Non-pigmented ciliary epithelial cell (primary cell): ENCODE measurements at places on chromosomes 5 and 9.

- no peak for DNase-seq
Observed at GRCh38 chr9:37531699-37532098, 44.5 kb downstream of the FBXO10 start.

DNA sequence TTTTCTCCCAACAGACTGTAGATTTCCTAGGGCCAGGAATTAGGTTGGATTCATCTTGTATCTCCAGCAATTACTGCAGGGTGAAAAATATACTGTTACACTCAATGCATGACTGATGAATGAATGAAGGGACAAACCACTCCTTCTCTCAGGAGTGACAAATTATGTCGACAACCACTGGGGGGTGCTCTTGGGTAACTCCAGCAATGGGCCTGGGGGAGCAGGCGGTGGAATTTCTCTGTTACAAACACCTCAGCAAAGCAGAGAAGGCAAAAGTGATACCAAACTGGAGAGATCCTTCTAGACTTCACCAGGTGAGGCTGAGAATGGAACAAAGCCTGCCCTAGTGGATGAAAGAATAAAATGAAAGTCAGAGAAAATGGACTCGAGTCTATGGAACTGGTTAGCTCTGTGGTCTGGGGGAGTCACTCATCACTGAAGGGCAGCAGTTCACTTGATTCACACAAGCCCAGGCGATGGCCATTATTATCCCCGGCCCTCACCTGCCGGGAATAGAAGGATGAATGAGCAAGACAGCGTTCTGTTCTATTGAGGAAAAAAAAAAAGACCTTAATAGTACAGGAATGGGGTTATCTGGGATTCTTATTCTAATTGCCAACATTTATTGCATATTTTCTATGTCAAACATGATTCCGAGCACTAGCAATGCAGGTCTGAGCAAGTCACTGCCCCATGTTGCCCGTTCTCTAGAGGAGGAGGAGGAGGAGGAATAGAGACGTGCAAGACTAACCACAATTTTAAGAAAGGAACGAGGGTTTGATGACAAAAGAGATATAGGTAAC lies 341.1 kb downstream of the ASTN2 start:
- DNase-seq: no peak

- DNase-seq: no peak
Observed at GRCh38 chr5:59446356-59446755, 447.2 kb downstream of the PDE4D start.

GRCh38 chr5:115124741-115125140 lies 45.0 kb downstream of the TRIM36 start:
- no peak for DNase-seq
